ENCODE measurements at places on chromosomes 7 and 10. TPM values are rescaled to one million over a fixed set of nuclear protein-coding genes. Genes with fewer than 3 reads are reported as not detected.
A peak's percentile ranks its signal among the peaks of the same experiment; 100 is the strongest.

DNA sequence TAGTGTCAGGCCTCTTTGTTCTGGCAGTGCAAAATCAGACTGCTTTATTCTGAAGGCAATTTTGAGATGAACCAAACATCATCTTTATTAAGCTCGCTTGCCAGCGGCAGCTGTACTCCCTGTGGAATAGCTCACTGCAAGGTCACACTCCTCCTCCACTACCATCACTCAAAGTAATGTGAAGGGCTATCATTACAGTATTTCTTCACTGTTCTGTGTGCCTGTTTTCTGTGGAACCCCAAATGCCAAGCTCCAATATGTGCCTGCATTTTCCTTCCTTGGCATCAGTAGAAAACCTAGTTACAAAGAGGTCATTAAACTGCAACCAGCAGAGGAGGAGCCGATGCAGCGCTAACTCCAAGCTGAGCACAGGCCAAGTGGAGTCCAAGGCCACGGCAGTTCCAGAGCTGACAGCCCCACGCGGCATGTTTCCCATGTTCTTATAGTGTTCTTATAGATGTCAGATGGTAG, 21.4 kb downstream of the BCCIP start:
- H3K36me3 ChIP-seq: peaks cover 43% of the 10 kb centered on the region
- no peaks in the 10 kb centered on the region for H3K27me3 ChIP-seq
- no peak for DNase-seq
- H3K4me3 ChIP-seq: no peak overlapping the region
- no peaks in the 10 kb centered on the region for H3K4me1 ChIP-seq

GRCh38 chr7:7869036-7869435, 99.6 kb upstream of the GLCCI1 start:
- no peak for DNase-seq
- H3K4me1 ChIP-seq: no peaks in the 10 kb centered on the region
- no peak overlapping the region for H3K4me3 ChIP-seq
- no peaks in the 10 kb centered on the region for H3K27me3 ChIP-seq

DNA sequence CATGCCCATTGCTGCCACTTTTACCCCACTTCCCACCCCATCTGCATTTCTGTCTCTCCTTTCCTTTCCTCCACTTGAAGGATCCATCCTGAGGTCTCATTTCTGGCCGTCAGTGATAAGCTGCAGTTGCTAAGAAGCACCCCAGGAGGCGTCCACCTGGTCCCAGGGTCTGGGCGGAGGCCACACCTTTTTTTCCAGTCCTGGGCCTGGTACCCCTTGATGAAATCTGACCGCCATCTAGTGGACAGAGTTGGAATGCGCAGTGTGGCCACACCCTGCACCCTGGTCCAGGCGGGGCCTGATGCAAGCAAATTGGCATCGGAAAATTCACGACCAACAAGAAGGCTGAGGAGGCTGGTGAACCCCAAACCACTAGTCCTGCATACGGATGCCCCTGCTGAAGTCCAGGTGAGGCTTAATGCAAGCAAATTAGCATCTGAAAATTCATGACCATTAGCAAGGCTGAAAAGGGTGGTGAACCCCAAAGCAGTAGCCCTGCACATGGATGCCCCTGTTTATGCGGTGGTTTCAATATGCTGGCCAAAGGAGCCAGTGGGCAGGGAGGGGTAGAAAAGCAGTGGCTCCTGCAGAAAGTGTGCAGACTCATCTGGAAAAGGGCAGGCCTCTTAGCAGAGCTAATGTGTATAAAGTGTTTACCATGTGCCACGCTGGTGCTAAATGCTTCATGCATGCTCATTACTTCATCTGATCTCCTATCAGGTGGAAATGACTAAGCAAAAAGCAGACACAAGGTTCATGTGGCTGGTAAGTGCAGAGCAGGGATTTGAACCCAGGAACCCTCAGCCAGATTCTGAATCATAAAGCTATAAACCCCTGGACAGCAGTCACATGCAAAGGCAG, 43.2 kb downstream of the GPAM start:
- no peak overlapping the region for H3K4me3 ChIP-seq
- no peaks in the 10 kb centered on the region for H3K4me1 ChIP-seq

DNA sequence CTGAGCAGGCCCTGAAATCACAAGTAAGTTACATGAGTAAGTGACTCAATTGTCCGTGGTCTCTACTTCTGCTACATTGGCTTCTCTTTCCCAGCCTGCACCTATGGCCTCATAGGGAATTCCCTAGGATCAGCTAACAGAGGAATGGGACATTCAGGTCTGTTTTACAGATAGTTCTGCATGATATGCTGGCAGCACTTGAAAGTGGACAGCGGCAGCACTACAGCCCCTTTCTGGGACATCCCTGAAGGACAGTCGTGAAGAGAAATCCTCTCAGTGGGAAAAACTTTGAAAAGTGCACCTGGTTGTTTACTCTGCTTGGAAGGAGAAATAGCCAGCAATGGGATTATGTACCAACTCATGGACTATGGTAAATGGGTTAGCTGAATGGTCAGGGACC, 293.1 kb upstream of the CACNA2D1 start:
- H3K27ac ChIP-seq: no peak overlapping the region
- H3K36me3 ChIP-seq: no peaks in the 10 kb centered on the region
- H3K4me3 ChIP-seq: no peak overlapping the region
- H3K27me3 ChIP-seq: no peaks in the 10 kb centered on the region
- no peak for DNase-seq

- H3K4me1 ChIP-seq: no peaks in the 10 kb centered on the region
- peaks cover 5% of the 10 kb centered on the region for H3K36me3 ChIP-seq
- H3K27me3 ChIP-seq: no peaks in the 10 kb centered on the region
- no peak overlapping the region for H3K27ac ChIP-seq
- H3K4me3 ChIP-seq: no peak overlapping the region
- peak; percentile 62 for DNase-seq
Observed at GRCh38 chr10:16777473-16778370, 39.5 kb downstream of the RSU1 start.

- DNase-seq: no peak
- H3K4me1 ChIP-seq: no peaks in the 10 kb centered on the region
- H3K36me3 ChIP-seq: no peaks in the 10 kb centered on the region
Observed at GRCh38 chr7:137798073-137798763, 48.6 kb downstream of the DGKI start.

DNA sequence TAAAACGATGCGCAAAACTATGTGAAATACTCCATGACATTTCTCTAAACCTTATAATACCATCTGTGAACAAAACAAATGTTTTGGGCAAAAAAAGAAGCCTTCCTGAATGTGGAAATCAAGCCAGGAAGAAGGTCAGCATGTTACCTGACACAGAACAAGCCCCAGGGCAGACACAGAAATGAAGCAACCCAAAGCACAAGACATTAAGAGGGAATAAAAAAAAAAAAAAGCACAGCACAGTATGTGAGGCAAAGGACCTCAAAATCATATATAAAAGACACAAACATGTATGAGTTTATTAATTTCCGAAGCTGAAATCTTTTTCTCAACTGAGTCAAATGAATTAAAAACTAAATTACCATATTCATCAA, 161.8 kb downstream of the SKIDA1 start:
- H3K4me1 ChIP-seq: no peaks in the 10 kb centered on the region
- H3K4me3 ChIP-seq: no peak overlapping the region
- H3K36me3 ChIP-seq: no peaks in the 10 kb centered on the region
- no peak for DNase-seq

GRCh38 chr7:24842449-24843241, 85.4 kb upstream of the GSDME start:
- no peak overlapping the region for H3K4me3 ChIP-seq
- H3K36me3 ChIP-seq: no peaks in the 10 kb centered on the region

GRCh38 chr10:132175907-132176581, 10.7 kb upstream of the DPYSL4 start:
- no peaks in the 10 kb centered on the region for H3K4me1 ChIP-seq
- DNase-seq: no peak
- H3K4me3 ChIP-seq: no peak overlapping the region
- H3K27me3 ChIP-seq: peaks cover 7% of the 10 kb centered on the region
- H3K36me3 ChIP-seq: no peaks in the 10 kb centered on the region

GRCh38 chr10:79287973-79288723, 59.1 kb upstream of the PPIF start:
- H3K4me1 ChIP-seq: peaks cover 31% of the 10 kb centered on the region
- H3K27ac ChIP-seq: no peak overlapping the region
- peaks cover 7% of the 10 kb centered on the region for H3K36me3 ChIP-seq
- no peak overlapping the region for H3K4me3 ChIP-seq
- no peaks in the 10 kb centered on the region for H3K27me3 ChIP-seq

DNA sequence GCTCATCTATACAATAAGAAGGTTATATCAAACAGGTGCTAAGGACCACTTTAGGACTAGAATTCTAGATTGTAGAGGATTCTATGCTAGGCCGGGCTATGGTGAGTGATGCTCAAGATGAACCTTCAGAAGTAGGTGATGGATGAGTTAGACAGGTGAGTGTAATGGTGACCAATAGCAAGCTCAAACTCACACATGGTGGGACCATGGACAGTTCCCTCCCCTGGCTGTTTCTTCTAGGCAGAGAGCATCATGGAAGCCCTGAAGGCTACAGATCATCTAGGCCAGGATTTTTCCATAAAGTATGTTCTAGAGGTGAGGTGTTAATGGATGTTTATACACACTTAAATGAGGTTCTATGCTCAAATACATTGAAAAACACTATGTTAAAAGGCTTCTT, 162.2 kb upstream of the WDR11 start:
- no peaks in the 10 kb centered on the region for H3K27me3 ChIP-seq
- no peaks in the 10 kb centered on the region for H3K4me1 ChIP-seq
- H3K27ac ChIP-seq: no peak overlapping the region
- no peak for DNase-seq
- no peak overlapping the region for H3K4me3 ChIP-seq

DNA sequence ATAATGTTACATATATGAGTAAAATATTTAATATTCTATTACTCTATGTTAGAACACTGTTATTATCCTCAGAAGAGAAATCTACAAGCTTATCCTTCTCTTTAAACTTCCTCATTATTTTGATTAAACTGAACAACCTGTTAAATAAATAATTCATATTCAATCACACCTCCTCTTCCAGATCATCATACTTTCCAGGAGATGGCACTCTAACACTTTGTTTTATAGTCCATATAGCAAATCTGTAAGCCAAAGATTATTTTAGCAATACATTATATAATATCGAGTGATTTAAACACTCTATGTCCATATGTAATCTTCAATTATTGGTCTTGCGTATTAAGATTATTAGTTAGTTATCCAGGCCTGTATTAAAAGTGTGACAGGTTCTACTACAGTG, 694.1 kb downstream of the ANKRD7 start:
- DNase-seq: no peak
- H3K27me3 ChIP-seq: no peaks in the 10 kb centered on the region
- no peaks in the 10 kb centered on the region for H3K4me1 ChIP-seq
- no peak overlapping the region for H3K27ac ChIP-seq

DNA sequence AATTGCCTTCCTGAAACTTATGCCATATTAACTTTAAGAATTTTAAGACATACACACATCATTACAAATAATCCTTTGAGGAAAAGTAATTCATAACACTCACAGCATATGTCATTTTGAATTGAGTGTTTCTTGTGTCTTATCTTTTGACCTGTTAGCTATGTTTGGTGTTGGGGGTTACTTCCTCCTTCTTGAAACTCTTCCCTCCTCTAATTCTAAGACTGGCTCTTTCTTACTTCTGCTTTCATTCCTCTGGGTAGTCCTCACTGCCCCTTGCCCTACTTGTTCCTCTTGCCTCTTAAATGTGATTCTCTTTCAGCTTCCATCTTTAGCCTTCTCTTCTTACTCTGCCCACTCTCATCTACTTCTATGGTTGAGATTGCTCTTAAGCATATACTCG, 28.3 kb upstream of the PIP4K2A start:
- no peaks in the 10 kb centered on the region for H3K27me3 ChIP-seq
- DNase-seq: no peak

- peaks cover 24% of the 10 kb centered on the region for H3K4me1 ChIP-seq
- H3K27me3 ChIP-seq: no peaks in the 10 kb centered on the region
- H3K36me3 ChIP-seq: no peaks in the 10 kb centered on the region
- no peak overlapping the region for H3K4me3 ChIP-seq
Observed at GRCh38 chr7:29192811-29193210, 1.8 kb upstream of the CHN2 start.

- no peaks in the 10 kb centered on the region for H3K4me1 ChIP-seq
Observed at GRCh38 chr7:135620980-135621850, 41.1 kb upstream of the STMP1 start.

DNA sequence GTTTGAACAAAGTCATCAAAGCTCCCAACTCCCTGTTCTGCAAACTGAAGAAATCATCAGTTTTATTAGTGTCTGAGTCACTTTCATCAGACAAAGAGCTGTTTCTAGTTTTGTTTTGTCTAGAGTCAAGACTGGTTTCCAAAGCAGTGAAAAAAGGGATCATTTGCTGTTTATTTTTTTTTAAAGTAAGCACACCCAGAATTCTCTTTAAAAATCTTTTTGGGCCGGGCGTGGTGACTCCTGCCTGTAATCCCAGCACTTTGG, 972.0 kb upstream of the CELF2 start:
- DNase-seq: no peak
- H3K4me1 ChIP-seq: no peaks in the 10 kb centered on the region
- H3K36me3 ChIP-seq: no peaks in the 10 kb centered on the region
- no peak overlapping the region for H3K27ac ChIP-seq

DNA sequence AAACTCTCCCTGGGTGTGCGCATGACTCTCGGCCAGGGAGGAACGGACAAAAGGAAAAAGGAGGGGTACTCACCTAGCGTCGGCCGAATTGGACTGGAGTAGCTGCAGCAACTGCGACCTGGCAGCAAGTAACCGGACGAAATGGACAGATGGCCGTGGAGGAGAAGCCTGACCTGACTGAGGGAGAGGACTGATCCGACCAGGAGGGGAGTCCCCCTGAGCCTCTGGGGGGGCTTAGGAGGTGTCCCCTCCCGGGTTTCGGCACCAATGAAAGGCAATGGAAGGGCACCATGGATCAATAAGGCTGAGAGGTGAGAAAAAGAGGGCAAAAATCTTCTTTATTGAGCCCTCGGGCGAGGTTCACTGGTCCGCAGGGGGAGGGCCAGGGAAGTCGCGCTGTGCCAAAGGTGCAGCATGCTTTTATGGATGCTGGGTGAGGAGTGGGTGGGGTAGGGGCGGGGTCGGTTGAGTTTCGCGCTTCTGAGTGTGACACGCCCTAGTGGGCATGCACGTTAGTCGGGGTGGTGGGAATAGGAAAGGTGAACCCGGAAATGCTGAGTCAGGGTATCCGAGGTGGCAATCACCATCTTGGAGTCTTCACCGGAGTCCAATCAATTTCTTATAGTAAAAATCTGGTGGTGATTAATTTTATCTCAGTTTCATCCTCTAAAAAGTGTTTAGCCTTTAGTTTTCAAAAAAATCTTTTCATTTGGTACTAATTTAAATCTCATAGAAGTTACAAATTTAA, 638.5 kb upstream of the DPP6 start:
- H3K27me3 ChIP-seq: no peaks in the 10 kb centered on the region
- DNase-seq: no peak
- no peaks in the 10 kb centered on the region for H3K36me3 ChIP-seq
- H3K4me1 ChIP-seq: no peaks in the 10 kb centered on the region

- H3K36me3 ChIP-seq: no peaks in the 10 kb centered on the region
- H3K4me1 ChIP-seq: no peaks in the 10 kb centered on the region
- H3K4me3 ChIP-seq: no peak overlapping the region
- no peaks in the 10 kb centered on the region for H3K27me3 ChIP-seq
- no peak for DNase-seq
- no peak overlapping the region for H3K27ac ChIP-seq
Observed at GRCh38 chr10:83820033-83820432, 319.3 kb upstream of the GHITM start.

GRCh38 chr7:140342727-140343514, 55.4 kb downstream of the SLC37A3 start:
- no peaks in the 10 kb centered on the region for H3K4me1 ChIP-seq
- H3K36me3 ChIP-seq: peaks cover 8% of the 10 kb centered on the region
- DNase-seq: no peak
- no peak overlapping the region for H3K27ac ChIP-seq
- no peak overlapping the region for H3K4me3 ChIP-seq

HTR5A gene
- not detected for total RNA-seq

GPC2 gene
- 29.9 TPM for total RNA-seq

SPDYE18 gene
- total RNA-seq: 1.1 TPM

RAMP3 gene
- total RNA-seq: not detected

SEMA3C gene
- 1.3 TPM for total RNA-seq

OR2A42 gene
- total RNA-seq: 0.22 TPM

Measured in naive thymus-derived CD4-positive, alpha-beta T cell (primary cell).